ENCODE measurements at places on chromosomes 4 and X. TPM values are rescaled to one million over a fixed set of nuclear protein-coding genes. Genes with fewer than 3 reads are reported as not detected.

- DNase-seq, result no peak
Measured at GRCh38 chrX:17390419-17390850, 15.4 kb downstream of the NHS start.

GRCh38 chr4:66609014-66609413 lies 936.3 kb downstream of the CENPC start:
- DNase-seq, result no peak

DNA sequence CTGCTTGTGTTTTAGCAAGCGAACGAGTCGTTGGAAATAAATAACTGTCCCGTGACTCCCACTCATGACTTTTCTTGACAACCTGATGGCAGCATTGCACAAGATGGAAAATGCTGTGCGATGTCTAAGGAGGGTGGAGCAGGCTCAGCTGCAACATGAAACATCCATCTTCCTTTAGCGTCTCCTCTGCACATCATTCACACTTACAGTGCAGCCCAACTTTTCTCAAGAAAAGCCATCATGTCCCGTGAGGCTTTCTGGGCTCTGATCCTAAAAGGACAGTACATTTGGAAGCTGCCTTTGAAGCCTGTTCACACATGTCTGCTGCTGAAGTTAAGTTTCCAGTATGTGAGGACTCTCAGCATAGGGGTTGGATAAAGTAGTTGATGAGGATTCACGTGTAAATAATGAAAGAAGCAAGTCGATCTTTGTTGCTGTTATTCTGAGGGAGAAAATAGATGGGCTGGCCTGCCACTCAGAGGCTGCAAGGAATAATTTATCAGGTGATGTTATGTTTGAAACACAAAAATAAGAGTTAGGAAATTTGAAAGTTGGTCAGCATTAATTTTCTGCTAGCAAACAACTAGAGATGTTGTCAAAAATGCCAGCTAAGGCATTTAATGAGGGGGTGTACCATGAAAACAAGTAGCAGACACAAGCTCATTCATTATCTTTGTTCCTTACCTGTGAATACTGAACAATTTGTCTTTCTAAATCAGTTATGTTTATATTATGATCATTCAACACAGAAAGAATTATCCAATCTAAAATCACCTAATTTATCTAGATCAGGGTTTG lies 328.7 kb upstream of the ZFP42 start:
- DNase-seq, result peak; percentile 87

GRCh38 chrX:3271834-3272186 lies 74.6 kb downstream of the MXRA5 start:
- peak; percentile 64 for DNase-seq

DNA sequence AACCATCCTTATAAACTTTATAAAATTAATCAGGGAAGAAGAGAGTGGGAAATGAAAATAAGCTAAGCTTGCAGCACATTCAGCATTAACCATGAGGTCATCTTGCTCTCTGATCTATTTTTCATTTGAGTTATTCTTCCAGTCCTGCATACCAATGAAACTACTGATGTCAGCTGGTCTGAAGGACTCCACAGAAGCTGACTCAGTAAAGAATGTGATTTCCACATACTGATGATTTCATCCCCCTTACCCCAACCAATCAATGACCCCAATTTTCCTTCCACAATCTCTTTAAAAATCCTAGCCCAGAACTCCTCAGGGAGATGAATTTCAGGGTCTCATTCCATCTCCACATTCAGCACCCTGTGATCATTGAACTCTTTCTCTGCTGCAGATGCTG lies 18.8 kb upstream of the DSPP start:
- peak; percentile 76 for DNase-seq

- DNase-seq, result no peak
Measured at GRCh38 chr4:159173886-159174285, 71.0 kb downstream of the RAPGEF2 start.

DNA sequence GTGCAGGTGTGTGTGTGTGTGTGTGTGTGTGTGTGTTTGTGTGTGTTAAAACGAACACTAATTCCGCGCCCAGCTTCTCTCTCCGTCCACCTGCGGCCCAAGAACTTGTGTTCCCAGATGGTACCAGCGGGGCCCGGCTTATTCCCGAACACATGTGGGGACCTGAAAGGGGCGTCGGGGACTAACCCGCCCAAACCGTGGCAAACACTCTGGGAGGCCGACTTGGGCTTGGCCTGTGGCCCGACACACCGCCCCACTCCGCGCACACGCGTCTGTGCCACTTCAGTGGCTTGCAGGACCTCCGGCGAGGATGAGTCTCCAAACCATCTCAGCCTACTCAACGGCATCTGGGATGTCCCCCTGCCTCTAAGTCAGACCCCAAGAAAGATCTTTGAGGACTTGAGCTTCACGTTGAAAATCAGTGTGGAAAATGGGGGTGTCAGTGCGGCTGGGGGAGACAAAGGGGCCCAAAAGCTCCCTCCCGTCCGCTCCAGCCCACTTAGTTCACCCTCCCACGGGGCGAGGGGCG lies 790 bp upstream of the HHIP start:
- no peak for DNase-seq

GRCh38 chr4:143083756-143084472 lies 100.8 kb upstream of the USP38 start:
- DNase-seq, result peak; percentile 40

GRCh38 chr4:23894021-23894420 lies 4.2 kb upstream of the PPARGC1A start:
- DNase-seq, result peak; percentile 32

Gene MTTP
- polyA plus RNA-seq, result 1.6 TPM

Gene KIT
- polyA plus RNA-seq, result 5.9 TPM

Data from muscle of leg (tissue), 16 donors.